Psoas muscle (tissue), 8 donors: ENCODE measurements at places on chromosomes 2 and 18. TPM values are rescaled to one million over a fixed set of nuclear protein-coding genes. Genes with fewer than 3 reads are reported as not detected.

The TMEM163 gene
- total RNA-seq, result not detected

The FBXO41 gene
- total RNA-seq, result 0.23 TPM

The HOXD4 gene
- 0.26 TPM for total RNA-seq

The C18orf54 gene
- 0.42 TPM for total RNA-seq

The AMER3 gene
- not detected for total RNA-seq

The EIF2AK3 gene
- 8.4 TPM for total RNA-seq

The CMPK2 gene
- 4.2 TPM for total RNA-seq

The UGT1A1 gene
- not detected for total RNA-seq

The MBP gene
- total RNA-seq, result 85.8 TPM

The IL1RL1 gene
- total RNA-seq, result 10.4 TPM

DNA sequence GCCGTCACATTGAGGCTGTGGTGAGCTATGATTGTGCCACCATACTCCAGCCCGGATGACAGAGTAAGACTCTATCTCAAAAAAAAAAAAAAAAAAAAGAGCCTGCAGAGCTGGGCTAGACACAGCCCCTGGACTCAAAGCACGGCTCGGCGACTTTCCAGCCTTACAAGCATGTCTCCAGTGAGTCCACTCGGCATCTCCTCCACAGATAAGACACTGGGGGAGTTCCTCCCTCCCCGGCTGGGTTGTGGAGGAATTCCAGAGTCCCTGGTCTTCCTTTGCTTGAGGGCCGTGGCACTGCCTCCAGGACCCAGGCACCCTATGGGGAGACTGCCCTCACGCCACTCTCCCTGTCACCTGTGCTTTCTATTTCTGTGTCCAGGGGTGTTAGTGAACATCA, 30.9 kb upstream of the RPL31 start:
- H3K27ac ChIP-seq, result no peak overlapping the region
- H3K36me3 ChIP-seq, result peaks cover 70% of the 10 kb centered on the region
- H3K27me3 ChIP-seq, result no peaks in the 10 kb centered on the region
- no peak for DNase-seq
- H3K4me1 ChIP-seq, result no peaks in the 10 kb centered on the region
- H3K4me3 ChIP-seq, result no peak overlapping the region

DNA sequence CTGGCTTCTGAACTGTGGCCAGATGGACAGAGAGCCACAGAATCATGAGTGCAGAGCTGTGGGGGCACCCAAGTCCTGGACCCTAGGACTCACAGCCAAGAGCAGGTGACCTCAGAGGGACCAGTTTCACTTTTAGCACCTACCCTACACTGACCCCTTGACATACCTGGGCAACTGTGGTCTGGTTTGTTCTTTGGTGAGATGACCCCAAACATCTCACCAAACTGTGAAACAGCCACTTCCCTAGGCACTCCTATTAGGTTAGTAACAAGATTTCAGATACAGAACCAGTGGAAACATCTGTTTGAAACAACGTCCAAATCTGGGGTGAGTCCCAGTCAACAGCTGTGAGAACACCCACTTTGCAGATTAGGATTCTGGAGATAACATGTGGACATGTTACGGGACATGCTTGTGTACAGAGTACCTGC, 1.9 kb upstream of the ZFP36L2 start:
- H3K36me3 ChIP-seq, result peaks cover 7% of the 10 kb centered on the region
- no peak for DNase-seq
- H3K4me3 ChIP-seq, result peak overlapping the region; percentile 75
- no peaks in the 10 kb centered on the region for H3K27me3 ChIP-seq
- H3K27ac ChIP-seq, result peak overlapping the region; percentile 91
- H3K4me1 ChIP-seq, result peaks cover 22% of the 10 kb centered on the region

DNA sequence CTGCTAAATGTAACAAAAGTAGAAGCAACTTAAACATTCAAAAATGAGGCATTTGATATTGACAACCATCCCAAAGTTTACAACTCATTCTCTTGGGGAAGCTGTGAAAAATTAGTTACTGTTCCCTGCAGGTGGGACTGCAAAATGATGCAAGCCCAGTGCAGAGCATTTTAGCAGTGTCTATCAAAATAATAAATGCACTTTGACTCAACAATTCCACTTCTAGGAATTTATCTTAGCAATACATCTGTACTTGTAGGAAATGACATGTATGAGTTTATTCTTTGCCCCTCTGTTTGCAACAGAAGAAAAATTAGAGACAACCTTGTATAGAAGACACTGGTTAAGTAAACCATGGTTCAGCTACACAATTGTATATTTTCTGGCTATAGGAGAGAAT, 48.0 kb upstream of the TLK1 start:
- H3K4me1 ChIP-seq, result no peaks in the 10 kb centered on the region
- H3K27me3 ChIP-seq, result no peaks in the 10 kb centered on the region
- H3K36me3 ChIP-seq, result no peaks in the 10 kb centered on the region
- H3K4me3 ChIP-seq, result no peak overlapping the region
- no peak for DNase-seq

DNA sequence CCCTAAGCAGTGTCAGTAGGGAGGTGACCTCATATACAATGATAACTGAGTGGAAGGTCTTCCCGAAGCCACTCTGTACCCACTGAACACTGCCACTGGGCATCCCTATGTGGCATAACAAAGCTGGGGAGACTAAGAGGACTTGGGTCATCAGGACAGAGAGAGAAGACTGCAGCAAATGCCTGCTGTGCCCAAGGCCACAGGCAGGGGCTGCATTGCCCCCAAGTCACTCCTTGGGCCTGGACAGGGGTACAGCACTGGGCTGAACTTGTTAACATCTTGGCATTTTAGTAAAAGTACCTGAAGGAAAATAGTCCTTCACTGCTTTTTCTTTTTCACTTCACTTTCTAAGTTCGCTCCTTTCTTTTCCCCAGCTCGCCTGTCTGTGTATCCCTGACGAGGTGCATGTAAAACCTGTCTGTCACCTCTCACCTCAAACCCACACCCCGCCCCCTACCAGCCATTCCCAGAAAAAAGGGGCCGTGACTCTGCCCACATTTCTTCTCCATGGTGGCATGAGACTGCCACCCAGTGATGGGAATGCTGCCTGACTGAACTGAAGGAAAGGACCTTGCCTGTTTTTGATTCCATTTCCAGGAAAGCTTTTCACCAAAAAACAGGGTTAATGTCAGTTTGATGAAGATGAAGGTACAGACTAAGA, 62.9 kb downstream of the MTHFD2 start:
- no peaks in the 10 kb centered on the region for H3K27me3 ChIP-seq
- no peak overlapping the region for H3K4me3 ChIP-seq
- H3K27ac ChIP-seq, result no peak overlapping the region
- no peaks in the 10 kb centered on the region for H3K4me1 ChIP-seq
- no peak for DNase-seq

DNA sequence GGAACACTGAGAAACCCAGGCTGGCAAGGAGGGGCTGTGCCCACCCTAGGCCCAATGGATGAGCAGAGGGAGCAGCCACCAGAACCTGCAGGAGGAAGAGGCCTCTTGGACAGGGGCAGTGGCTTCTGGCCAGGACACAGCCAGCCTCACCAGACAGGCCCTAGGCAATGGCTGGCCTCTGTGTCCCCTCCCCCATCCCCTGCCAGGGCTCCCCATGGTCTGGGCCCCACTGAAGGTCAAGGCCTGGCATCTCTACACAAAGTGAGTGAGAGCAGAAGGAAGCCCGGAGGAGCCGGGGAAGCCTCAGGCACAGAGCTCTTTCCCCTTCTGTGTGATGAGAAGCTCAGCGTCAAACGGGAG, 6.3 kb downstream of the PRLH start:
- no peak overlapping the region for H3K27ac ChIP-seq
- DNase-seq, result no peak
- peaks cover 3% of the 10 kb centered on the region for H3K4me1 ChIP-seq

GRCh38 chr2:208049006-208049405, 23.7 kb upstream of the PLEKHM3 start:
- no peak for DNase-seq
- no peaks in the 10 kb centered on the region for H3K27me3 ChIP-seq
- H3K4me3 ChIP-seq, result no peak overlapping the region
- H3K36me3 ChIP-seq, result no peaks in the 10 kb centered on the region
- H3K4me1 ChIP-seq, result no peaks in the 10 kb centered on the region
- no peak overlapping the region for H3K27ac ChIP-seq

DNA sequence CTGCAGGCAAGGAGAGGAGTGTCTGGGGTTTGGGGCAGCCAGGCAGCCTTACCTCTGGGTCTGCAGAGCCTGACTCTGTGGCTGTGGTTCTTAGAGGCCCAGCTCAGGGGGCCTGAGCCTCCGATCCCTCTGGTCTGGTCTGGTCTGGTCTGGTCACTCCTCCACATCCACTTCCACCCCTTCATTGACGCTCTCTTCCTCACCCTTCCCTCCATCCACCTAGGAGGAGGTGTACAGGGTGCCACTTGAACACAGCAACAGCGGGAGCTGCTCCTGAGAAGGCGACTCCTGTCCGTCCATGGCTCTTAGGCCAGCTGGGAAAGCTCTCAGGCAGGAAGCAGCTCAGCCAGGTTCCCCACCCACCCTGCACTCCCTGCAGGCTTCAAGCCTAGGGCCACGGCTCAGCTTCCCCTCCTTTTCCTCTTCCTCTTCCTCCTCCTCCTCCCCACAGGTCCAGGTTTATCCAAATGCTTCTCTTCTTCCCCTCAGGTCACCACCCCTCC, 16.9 kb downstream of the GPR55 start:
- H3K27me3 ChIP-seq, result no peaks in the 10 kb centered on the region
- no peak overlapping the region for H3K27ac ChIP-seq

- no peaks in the 10 kb centered on the region for H3K4me1 ChIP-seq
- H3K36me3 ChIP-seq, result no peaks in the 10 kb centered on the region
- no peak for DNase-seq
- no peak overlapping the region for H3K27ac ChIP-seq
- no peak overlapping the region for H3K4me3 ChIP-seq
Observed at GRCh38 chr2:893311-893710, 57.3 kb upstream of the SNTG2 start.

- no peaks in the 10 kb centered on the region for H3K36me3 ChIP-seq
- DNase-seq, result no peak
- H3K27me3 ChIP-seq, result no peaks in the 10 kb centered on the region
- H3K27ac ChIP-seq, result no peak overlapping the region
- H3K4me1 ChIP-seq, result peaks cover 34% of the 10 kb centered on the region
Observed at GRCh38 chr2:20532634-20533437, 86.0 kb downstream of the RHOB start.

- H3K27ac ChIP-seq, result no peak overlapping the region
- H3K4me1 ChIP-seq, result no peaks in the 10 kb centered on the region
- no peaks in the 10 kb centered on the region for H3K36me3 ChIP-seq
- no peak for DNase-seq
- no peaks in the 10 kb centered on the region for H3K27me3 ChIP-seq
Observed at GRCh38 chr2:234373060-234373459, 123.8 kb downstream of the ARL4C start.

DNA sequence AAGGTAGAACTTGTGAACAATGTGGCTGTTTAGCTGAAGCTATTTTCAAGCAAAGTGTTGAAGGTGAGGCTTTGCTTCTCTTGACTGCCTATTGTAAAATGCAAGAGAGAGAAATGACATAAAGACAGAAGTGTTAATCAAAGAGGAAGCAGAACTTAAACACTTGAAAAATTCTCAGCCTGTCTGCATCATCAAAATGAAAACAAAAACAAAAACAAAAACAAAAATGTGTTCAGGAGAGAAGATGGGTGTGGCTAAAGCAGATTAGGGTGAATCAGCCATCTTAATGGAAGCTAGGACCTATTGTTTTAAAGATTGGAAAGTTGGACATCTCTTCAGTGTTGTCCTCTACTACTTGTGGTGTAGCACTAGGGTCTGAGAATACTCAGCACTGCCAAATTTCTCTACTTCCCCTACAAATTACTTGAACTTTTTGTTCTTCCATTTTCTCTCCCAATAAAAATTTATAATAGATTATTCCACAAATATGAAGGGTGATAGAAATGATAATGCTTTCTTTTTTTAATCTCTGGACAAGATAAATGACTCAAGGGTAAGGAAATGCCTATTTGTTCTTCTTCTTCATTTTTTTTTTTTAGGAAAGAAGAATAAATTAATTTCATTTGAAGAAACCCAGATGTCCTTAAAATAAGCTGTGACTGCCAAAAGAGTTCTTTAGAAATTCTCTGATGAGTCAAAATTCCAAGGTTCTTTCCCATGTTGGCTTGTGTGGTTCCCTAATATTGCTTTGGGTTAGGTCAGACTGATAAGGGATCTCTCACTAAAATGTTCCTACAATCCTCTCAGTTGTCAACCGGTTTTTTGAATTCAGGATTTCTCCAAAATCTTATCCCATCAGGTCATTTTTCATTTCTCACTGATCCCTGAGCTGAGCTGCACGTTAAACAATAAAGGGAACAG, 571.2 kb upstream of the ZEB2 start:
- no peak for DNase-seq
- H3K36me3 ChIP-seq, result no peaks in the 10 kb centered on the region
- no peak overlapping the region for H3K27ac ChIP-seq

DNA sequence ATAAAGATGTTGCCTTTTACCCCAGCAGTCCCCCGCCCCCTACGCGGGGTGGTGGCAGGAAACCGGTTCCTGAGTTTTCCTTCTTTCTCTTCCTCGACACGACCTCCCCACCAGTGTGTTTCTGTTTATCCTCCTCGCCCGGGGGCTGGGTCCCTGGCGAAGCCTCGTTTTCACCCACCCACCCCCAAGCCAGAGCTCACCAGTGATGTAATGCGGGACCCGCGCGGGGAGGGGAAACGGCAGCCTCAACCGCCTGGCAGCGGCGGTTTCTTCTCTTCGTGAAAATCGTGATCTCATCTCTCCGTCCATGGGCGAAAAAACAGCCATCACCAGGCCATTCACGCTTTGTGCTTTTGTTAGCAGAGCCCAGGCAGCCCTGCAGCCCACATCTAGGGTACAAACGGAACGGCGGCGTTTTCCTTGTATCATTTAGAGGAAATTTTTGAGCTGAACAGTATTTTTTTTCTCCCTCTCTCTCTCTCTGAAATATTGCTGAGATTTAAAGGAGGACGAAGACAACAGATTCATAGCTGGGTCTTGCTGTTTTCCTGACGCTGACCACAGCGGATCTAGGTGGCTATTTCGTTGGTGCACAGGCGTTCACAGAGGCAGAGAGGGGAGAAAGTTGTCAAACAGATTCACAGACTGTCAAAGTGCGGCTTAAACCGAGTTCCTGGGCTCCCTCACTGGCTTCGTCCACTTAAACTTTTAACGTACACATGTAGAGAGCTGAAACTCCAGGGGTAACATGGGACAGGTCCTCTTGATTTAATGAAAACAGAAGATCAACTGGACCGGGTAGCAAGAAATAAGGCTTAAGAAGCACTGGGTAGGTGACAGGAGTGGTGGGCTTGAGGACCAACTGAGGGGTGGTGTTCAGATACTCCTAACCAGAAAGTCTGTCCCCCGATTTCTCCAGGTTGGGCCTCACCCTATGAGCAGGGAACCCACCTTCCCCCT, 21.9 kb upstream of the PAX3 start:
- H3K36me3 ChIP-seq, result no peaks in the 10 kb centered on the region
- no peaks in the 10 kb centered on the region for H3K27me3 ChIP-seq
- H3K27ac ChIP-seq, result no peak overlapping the region
- peaks cover 5% of the 10 kb centered on the region for H3K4me1 ChIP-seq
- peak; percentile 62 for DNase-seq
